Retina (tissue), 1 donor: ENCODE measurements at places on chromosomes 1 and 21.

- DNase-seq = no peak
Observed at GRCh38 chr1:167674156-167674555, 44.1 kb downstream of the RCSD1 start.

GRCh38 chr1:15918962-15919715 is 56.8 kb downstream of the ZBTB17 start:
- DNase-seq = no peak

DNA sequence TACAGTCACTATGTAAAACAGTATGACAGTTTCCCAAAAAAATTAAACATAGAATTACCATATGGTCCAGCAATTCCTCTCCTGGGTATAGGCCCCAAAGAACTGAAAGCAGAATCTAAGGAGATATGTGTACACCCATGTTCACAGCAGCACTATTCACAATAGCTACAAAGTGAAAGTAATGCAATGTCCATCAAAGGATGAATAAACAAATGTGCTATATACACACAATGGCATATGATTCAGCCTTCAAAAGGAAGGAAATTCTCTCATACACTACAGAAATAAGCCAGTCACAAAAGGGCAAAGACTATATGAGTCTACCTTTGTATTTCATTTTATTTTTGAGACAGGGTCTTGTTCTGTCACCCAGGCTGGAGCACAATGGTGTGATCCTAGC is 120.4 kb downstream of the TOMM20 start:
- DNase-seq = no peak

GRCh38 chr1:219952361-219952760 is 24.0 kb upstream of the SLC30A10 start:
- no peak for DNase-seq

GRCh38 chr21:34345892-34346291 is 17.9 kb upstream of the KCNE2 start:
- DNase-seq = no peak

DNA sequence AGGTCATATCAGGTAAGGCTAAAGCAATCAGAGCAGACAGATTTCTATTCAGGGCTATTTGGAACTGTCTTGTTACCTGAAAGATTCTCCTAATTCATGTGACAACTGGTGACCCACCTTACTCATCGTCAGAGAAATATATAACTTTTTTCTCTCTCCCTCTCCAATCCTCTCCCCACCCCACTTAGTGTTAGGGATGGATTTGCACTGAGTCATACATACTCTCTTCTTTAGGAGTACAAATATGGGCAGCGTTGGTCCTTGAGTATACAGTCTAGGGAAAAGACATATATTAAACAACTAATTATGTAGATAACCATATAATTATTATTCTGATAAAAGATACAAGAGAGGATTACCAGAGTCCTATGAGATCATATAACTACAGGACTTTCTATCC is 246.3 kb downstream of the HHIPL2 start:
- DNase-seq = no peak

GRCh38 chr1:4060850-4061249 is 160.8 kb upstream of the C1orf174 start:
- DNase-seq = no peak

- no peak for DNase-seq
Observed at GRCh38 chr21:41364308-41364707, 2.5 kb downstream of the MX2 start.

DNA sequence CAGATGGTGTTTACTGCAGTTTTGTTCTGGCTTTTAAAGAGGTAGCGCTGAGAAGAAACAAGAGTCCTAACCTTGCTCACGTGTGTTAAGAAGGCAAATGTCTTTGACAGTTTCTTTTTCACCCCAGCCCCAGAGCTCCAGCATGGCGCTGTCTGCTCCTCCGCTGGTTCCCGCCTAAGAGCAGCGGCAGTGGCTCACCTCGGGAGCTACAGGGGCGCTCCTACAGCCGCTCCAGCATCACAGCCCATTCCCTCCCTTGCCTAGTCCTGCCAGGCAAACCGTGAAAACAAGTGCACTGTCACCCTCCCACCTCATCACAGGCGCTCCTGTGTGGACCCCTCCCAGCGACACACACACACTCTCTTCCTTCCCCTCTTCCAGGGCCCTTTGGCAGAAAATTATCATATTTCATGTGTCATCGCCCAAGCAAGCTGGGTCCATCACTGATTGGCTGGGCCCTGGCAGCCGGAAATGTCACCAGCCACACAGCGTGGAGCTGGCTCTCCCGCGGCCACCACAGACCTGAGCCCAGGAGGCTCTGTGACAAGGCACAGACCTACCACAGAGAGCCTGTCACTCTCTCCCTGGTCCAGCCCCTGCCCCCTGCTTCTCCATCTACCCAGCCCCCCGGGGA is 1.2 kb upstream of the HIVEP3 start:
- DNase-seq = peak; percentile 87

- no peak for DNase-seq
Observed at GRCh38 chr1:101875891-101876290, 120.8 kb downstream of the OLFM3 start.

- no peak for DNase-seq
Observed at GRCh38 chr1:210736713-210737112, 397.2 kb downstream of the KCNH1 start.

DNA sequence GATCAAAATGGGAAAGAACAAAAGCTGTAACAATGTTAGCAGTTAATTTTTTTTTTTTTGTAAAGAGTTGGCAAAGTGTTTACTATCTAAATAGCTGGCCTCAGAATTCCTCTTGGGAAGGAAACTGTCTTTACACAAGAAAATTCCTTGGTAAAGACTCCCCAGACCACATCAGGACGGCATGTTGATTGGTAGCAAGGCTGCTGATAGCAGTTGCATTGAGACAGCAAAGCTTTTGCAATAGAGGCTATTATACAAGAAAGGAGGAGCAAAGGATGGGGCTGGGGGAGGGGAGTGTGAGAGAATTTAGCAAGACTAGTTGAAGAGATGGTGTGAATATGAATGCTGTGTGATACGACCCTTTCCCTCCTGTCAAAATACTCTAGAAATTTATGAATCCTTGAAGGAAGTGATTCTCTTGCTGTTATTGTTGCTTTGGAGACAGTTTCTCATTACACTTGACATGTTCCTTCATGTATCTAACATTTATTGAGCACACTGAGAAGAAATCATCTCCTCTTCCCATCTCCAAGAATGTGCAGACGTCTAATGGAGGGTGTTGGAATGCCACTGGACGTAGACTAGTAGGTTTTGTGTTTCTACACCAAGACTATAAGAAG is 355.6 kb downstream of the SIPA1L2 start:
- DNase-seq = no peak

- DNase-seq = no peak
Observed at GRCh38 chr1:47243910-47244309, 11.9 kb upstream of the TAL1 start.

GRCh38 chr1:154999571-155000410 is 2.8 kb upstream of the ZBTB7B start:
- peak; percentile 72 for DNase-seq

- no peak for DNase-seq
Observed at GRCh38 chr1:118442214-118442613, 257.2 kb upstream of the SPAG17 start.

GRCh38 chr1:91559838-91560565 is 59.4 kb downstream of the CDC7 start:
- DNase-seq = no peak

DNA sequence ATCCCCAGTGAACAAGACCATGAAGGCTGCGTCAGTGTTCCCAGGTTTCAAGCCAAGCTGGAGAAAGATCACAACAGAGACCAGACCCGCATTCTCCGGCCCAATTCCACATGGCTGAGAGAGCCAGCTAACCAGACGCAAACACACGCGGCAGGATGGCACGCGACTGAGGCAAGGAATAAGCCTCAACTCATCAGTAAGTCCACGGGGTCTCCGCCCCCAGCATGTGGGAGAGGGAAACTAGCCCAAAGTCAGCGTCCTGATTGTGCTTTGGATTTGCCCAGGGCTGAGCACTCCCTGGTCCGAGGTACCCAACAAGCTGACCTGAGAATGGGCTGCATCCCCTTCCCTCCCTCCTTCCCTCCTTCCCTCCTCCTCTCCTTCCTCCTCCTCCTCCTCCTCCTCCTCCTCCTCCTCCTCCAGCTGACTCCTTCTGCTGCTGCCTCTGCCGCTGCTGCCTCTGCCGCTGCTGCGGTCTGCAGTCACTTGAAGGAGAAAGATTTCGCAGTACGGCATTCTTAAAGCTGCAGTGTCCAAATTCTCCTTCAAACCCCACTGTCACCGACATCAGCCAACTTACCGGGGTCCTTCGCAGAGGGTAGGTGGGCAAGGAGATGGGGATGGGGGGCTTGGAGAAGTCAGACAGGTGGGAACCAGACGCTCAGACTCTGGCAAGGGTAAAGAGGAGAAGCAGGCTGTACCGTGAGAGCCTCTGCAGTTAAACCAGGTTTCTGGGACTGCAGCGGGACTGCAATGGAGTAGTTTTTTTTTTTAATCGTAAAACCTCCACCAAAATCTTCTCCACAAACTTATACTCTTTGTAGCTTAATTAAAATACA is 33.0 kb upstream of the H6PD start:
- peak; percentile 69 for DNase-seq

GRCh38 chr1:53502641-53503432 is 43.6 kb downstream of the DMRTB1 start:
- DNase-seq = no peak

DNA sequence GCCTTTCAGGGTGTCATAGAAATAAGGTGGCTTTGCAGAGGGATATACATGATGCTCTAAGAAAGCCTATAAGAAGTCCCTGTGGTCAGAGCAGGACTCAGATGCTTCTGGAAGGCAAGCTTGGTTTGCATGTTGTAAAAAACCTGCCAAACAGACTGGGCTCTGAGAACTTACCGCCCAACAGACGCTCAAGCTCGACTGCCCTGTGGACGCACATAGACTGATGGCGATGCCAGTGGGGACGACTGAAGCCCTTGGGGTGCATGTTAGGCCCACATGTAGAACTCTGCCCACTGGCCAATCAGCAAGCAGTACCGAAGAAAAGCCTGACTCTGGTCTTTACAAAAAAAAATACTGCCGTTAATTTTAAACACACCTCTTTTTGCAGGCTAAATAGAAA is 133.8 kb downstream of the NAV1 start:
- no peak for DNase-seq
